ENCODE measurements at places on chromosomes 2 and 18.

GRCh38 chr18:63208676-63209075, 110.9 kb downstream of the BCL2 start:
- DNase-seq: no peak

DNA sequence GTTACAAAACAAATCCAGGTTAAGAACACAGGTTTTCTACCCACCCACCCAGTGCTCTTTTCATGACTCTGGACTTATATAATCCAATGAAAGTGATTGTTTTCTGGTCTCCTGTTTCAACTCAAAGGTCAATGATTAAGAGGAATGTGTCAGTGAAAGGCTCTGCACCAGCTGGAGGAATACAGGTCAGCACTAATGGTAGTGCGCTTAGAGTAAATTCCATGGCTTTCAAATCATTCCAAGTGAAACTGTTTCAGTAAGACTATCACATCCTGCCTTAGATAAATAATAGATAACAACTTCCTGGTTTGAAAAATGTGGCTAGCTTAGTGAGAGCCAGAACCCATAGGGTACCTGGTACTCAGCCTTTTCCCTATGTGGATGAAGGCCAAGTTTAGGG, 47.8 kb downstream of the SLC9A4 start:
- no peak for DNase-seq

GRCh38 chr2:238114331-238114841, 14.2 kb downstream of the ESPNL start:
- DNase-seq: no peak

- DNase-seq: no peak
Measured at GRCh38 chr2:171524018-171524401, 1.7 kb downstream of the CYBRD1 start.

- no peak for DNase-seq
Measured at GRCh38 chr2:214169281-214169680, 241.6 kb upstream of the VWC2L start.

GRCh38 chr18:58335821-58336220, 291.8 kb downstream of the NEDD4L start:
- no peak for DNase-seq

DNA sequence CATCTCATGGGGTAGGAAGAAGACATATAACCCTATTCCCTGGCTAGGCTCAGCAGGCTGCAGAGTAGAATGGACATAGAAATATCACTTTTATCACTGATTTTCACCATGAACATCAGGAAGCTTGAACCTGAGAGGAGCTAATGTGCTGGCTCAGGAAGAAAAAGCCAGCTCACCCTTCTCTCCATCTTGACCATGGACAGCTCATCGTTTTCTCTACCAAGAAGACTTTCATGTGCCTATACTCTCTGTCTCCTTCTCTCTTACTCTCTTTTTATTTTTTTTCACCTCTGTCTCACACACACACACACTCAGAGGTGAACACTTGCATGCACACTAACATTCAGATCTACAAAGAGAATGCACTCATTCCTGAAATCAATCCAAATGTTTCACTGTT, 372.8 kb upstream of the CNTNAP5 start:
- DNase-seq: no peak

GRCh38 chr18:75395137-75395536, 32.4 kb downstream of the SMIM21 start:
- DNase-seq: no peak

DNA sequence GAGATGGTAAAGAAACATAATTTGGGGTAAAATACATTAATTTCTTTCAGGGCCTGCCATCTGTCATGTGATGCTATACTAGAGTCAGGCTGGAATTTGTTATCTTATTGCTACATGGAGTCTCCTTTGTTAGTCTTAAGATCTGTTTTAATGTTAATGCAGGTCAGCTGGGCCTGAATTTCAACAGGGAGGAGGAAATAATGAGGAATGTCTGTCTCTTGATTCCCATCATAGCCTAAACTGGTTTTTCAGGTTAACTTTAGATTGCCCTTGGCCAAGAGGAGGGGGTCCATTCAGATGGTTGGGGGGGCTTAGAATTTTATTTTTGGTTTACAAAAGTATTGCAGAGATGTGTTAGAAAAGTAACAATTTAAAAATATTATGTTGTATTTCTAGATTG, 19.0 kb upstream of the FEZ2 start:
- DNase-seq: no peak

Data from activated CD4-positive, alpha-beta T cell treated with anti-CD3 and anti-CD28 coated beads, Interleukin-2, amount 10 ng/mL, durations not matched to agents 7 days and 5 days (primary cell).